ENCODE measurements at places on chromosomes 13 and 19.

- DNase-seq = no peak
These were observed 10.4 kb downstream of the GJB2 start for GRCh38 chr13:20182231-20182846.

DNA sequence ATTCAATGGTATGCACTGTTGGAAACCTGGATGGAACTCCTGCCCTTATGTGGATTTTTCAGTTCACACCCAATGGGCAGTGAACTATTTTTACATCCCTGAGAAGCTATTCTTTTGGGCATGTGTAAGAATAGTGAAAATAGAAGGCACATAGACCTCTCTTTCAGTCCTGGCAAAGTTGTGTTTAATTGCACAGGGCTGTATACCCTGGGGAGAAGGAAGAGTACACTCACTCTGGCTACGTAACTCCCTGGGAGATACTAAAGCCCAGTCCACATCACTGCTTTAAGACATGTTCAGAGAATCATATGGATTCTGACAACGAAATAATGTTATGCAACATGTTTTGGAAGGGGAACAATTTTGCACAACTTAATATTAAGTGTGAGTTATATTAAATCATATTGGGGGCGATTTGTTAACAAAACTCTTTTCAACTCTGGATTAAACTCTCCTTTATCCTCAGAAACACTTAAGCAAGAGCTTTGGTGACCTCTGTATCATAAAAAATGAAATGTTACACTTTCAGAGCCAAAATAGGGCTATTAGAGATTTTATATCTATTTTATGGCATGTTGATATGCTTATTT, 166.1 kb downstream of the DCT start:
- DNase-seq = no peak

- no peak for DNase-seq
These were observed 124.7 kb downstream of the RGCC start for GRCh38 chr13:41582027-41582463.

- no peak for DNase-seq
These were observed 95.9 kb upstream of the FREM2 start for GRCh38 chr13:38590796-38591507.

- DNase-seq = no peak
These were observed 4.9 kb upstream of the OR7A17 start for GRCh38 chr19:14890643-14891379.

GRCh38 chr19:42301646-42302203, at the start of gene PRR19:
PRR19 (plus strand) TSS chr19:42302132; CDS start chr19:42309585, 7,453 bp downstream.
- DNase-seq = no peak

DNA sequence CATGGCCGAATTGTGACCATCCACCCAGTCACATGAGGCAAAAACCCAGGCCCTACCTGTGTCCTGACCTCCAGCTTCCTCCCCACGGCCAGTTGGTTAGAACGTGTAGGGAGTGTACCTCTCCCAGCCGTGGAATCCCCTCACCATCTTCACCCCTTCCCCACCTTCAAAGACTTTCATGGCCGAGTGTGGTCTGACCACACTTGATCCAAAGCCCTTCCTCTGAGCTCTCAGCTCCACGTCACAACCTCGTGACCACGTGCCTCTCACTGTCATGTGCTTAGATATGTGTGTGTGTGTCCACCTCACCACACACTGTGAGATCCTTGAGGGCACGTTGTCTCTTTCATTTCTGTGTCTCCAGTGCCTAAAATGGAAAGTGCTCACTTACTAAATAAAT, 48.6 kb upstream of the UBE2L5 start:
- no peak for DNase-seq
